ENCODE measurements at places on chromosomes 6 and 20.
A peak's percentile ranks its signal among the peaks of the same experiment; 100 is the strongest.

DNA sequence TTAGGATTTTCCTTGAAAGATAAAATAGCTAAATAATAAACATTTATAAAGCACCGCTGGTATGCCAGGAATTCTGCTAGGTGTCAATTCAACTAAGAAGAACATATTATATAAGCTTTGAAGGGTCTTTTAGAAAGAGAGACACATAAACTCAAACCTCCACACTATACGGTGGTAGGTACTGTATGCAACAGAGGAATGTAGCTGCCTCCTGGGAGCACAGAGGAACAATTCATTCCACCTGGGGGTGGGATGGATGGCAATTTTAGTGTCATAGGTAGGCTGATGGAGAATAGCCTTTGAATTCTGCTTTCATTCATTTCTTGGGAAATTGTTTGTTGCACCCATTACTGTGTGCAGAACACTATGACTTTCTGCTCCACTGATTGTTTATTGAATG lies 447.1 kb upstream of the MAP3K7 start:
- DNase-seq = no peak

GRCh38 chr6:10033223-10033829 lies 381.5 kb downstream of the TFAP2A start:
- no peak for DNase-seq

GRCh38 chr6:136643850-136644596 lies 93.8 kb upstream of the MAP7 start:
- DNase-seq = peak; percentile 46

DNA sequence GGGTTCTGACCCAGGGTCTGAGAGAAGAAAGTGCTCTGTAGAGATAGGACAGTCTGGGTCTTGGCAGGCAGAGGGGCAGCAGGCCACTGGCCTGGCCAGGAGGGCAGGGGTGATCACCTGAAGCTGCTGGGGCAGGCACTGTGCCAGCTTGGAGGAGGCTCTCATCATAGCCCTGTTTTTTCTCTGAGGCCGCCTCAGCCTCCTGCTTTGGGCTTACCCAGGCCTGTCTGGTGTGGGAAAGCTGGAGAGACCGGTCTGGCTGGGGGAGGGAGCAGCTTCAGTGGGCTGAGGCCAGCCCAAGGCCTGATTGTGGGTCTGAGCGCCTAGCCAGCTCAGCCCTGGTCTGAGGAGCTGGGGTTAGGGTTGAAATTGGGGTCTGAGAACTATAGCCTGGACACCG lies 3.9 kb downstream of the LPIN3 start:
- no peak for DNase-seq

- DNase-seq = peak; percentile 87
These were observed 50.1 kb downstream of the CYP24A1 start for GRCh38 chr20:54123587-54124180.

DNA sequence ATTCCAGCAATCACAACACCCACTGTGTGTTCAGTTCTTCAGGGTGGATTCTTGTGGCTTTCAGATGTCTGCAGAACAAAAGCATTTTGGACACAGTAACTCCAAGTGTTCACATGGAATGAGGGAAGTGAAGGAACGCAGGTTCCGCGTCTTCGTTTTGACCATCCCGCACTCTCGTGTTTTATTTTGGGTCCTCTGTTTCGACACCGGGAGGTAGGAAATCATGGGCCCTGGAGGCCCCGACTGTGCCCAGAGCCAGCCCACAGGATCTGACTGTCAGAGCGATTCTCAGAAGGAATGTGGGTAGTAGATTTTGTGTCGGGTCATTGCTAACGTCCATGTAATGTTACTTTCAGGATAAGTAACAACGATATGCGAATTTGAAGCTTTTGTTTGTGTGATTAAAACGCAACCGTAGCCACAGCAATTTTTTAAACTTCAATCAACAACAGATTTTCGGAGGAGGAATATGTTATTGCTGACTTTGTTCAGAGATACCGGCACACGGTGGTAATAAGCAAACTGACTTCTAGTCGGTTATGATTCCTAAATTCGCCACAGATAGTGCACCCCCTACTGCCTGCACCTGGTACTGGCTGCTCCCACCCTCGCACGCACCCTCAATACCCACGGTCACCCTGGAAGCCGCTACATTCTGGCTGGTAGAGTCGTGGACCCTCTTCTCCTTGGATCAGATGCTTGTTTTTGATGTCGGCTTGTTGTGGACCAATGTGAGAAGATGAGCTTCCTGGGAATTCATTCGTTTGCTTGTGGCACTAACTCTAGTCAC lies 10.5 kb downstream of the NPEPL1 start:
- DNase-seq = no peak

DNA sequence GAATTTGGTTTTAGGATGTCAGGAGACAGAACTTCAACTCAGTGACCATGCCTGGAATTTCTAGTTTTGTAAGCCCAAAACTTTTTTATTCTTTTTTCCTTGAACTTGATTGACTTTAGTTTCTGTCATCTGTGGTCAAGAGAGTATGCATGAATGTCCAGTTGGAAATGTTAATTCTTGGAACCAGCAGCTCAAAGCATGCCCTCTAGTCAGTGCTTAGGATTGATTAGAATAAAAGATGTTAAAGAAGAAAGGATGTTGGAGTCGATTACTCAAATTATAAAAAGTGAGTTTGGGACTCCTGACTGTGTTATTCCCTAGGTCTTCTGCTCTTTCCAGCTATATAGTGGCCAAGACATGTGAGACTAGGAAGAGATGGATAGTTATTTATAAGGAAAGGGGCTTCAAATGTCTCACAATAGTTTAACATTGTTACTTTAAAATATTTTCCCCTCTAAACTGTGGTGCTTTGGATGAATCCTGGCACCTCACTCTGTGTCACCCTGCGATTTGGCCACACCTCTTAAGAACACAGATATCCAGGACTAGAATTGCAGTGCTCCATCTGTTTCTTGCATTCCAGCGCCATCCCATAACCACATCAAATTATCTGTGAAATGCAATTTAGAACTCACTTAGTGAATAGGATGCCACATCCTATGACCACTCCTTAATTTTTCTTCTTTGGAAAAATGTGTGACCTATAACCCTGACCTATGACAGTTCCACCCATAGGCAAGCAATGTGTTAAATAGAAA lies 298.5 kb downstream of the EYA4 start:
- DNase-seq = no peak

All from AG04449 (cell line).